ENCODE measurements at places on chromosomes 12 and 14.

- no peak for DNase-seq
These were observed 1.2 kb downstream of the KCNK13 start for GRCh38 chr14:90062822-90063539.

GRCh38 chr14:67370830-67371229 lies 10.7 kb downstream of the EIF2S1 start:
- no peak for DNase-seq

- DNase-seq, result no peak
These were observed 257.8 kb upstream of the CCDC196 start for GRCh38 chr14:66228267-66228970.

DNA sequence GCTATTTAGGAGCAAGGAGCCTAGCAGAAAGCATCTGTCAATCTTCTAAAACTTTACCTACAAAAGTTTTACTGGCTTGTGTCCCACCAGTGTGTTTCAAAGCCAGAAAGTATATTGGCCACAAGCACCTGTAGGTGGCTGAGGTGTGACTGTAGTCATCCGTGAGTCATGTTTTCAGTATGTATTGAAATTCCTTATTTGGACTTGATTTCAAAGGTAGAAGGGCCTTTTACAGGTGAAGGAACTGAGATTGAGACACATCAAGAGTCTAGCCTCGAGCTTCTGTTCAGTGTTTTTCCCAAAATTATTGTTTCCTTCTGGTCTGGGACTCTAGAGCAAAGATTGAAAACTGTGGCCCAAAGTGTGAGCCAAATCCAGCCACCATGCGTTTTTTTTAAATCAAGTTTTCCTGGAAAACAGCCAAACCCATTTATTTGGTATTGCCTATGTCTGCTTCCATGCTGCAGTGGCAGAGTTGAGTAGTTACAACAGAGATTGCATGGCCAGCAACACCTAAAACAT lies 195.3 kb upstream of the BCL2L14 start:
- no peak for DNase-seq

GRCh38 chr12:108939594-108939993 lies 59.7 kb downstream of the DAO start:
- DNase-seq, result no peak

GRCh38 chr12:30990316-30990715 lies 63.8 kb downstream of the TSPAN11 start:
- DNase-seq, result no peak

DNA sequence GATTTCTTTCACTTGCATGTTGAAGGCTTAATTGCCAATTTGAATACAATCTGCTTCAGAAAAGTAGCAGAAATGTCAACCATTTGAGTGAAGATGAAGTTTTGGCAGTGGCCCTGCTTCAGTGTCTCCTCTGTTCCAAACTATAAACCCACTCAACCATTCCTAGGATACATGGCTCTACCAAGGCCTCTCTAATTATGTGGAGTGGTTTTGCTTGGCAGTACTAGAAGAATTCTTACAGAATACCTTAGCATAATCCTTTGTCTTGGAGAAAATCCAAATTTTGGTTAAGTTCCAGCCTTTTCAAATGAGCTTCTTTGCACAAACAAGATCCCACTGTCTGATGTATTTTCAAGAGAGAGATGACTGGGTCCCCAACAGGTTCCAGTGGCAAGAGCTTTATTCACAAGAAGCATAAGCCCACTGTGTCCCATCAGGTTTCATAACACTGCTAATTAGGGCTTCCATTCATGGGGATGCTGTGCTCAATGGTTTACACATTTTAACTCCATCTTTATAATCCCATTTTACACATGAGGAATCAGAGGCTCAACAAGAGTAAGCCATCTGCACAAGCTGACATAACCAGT lies 234.5 kb downstream of the IPO8 start:
- DNase-seq, result no peak

GRCh38 chr14:37579274-37579673 lies 15.8 kb downstream of the FOXA1 start:
- DNase-seq, result no peak

GRCh38 chr12:1179128-1179527 lies 188.1 kb downstream of the ERC1 start:
- DNase-seq, result no peak

- no peak for DNase-seq
These were observed 70.8 kb downstream of the SCN8A start for GRCh38 chr12:51661836-51662235.

DNA sequence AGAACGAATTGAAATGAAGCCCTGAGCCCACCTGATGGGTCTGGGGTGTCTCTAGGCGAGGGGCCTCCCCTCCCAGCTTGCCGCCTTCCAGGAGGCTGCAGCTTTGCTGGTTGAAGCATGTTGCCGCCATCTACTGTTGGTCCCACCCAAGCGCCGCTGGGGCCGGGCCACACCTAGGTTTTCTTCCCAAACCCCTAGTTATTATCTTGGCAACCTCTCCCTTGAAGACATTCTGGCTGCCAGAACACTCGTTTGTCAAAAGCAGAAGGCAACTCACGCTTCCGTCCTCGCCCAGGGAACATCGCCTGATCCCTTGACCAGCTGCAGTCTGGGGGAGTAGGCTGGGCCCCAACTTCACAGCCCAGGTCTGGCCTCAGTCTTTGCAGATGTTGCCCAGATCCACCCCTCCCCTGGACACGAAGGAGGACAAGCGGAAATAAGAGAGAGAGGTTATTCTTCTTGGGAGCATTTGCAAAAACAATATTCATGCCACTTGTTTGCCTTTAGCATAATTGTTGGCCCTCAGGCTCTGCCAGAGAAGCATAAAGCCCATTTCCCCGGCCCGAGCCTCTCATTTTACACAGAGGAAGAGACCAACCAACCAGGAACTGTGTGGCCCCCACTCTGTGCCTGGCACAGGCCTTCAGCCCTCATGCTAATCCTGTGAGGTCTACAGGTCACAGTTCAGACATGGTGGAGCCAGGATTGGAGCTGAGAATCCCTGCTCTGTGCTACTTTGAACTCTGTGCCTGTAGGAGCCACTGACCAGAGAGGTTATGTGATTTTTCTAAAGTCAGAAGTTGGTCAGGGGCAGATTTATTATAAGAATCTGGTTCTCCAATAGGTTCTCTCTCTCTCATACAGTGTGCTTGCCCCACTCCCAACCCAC lies 6.8 kb downstream of the EMP1 start:
- no peak for DNase-seq

DNA sequence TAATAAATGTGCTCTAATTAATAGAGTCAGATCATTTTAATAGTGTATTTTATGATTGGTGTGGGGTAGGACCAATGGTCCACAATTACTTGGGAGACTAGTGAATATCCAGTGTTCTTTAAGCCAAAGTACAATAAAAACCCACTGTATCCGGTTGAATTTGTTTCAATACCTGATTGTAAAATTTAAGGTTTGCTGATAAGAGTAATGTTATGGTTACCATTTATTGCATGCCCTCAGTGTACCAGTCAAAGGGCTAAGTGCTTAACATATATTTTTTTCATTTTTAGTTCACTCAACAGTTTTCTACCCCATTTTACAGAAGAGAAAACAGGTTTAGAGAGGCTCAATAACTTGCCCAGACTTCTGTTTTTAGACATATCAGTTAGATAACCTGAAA lies 97.9 kb upstream of the ATF1 start:
- DNase-seq, result no peak
